Effector memory CD4-positive, alpha-beta T cell (primary cell): ENCODE measurements at places on chromosomes 4 and X.

DNA sequence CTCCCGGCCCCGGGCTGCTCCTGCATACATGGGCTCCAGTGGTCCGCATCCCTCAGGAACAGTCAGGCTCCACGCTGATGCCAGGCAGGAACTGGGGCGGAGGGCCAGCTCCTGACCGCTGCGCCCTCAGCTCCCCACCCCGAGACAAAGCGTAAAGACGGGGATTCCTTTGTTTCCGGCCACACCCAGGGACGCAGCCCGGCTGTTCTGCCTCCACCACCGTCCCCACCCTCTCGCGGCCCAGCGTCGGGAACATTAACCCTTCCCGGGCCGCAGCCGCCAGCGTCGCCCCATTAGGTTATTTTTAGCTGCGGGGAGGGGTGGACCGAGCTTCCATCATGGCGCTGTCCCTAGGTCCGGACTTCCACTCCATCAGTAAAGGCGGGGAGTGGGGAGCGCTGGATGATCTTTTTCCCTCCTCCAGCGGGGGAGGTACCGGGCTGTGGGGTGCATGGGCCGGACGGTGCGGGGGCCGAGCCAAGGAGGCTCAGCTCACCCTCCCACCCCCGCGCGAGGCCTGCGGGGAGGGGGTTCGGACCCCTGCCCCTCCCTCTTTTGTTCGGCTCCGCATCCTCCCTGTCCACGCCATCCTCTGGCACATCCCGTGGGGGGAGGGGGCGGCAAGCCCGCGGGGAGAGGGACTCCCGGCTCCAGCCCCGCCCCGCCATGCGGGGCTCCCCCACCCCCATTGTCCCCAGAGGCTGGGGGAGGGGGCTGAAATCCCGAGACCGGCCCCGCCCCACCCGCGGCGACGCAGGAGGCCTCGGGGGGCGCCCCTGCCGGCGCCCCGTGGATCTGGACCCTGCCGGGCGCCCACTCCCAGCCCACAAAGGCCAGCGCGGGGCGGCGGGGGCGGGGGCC, 5.3 kb downstream of the CRMP1 start:
- DNase-seq: no peak

GRCh38 chr4:48710446-48711209, 69.5 kb downstream of the FRYL start:
- no peak for DNase-seq

DNA sequence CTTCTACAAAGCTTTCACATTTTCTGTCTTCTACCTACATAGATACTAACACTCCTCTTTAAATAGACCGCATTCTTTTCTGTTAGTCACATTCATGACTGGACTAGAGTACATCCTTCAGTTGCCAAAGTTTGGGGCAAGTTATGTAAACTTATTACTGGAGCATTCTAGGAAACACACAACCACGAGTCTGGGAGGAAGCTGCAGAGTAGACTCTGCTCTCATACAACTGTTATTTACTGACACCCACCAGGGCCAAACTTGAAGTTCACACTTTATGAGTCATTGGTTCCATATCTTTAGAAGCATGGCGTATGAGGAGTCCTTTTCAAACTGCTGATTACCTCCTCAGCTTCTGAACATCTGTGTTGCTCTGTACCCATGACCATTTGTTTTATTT, 87.0 kb downstream of the RNF150 start:
- DNase-seq: no peak

DNA sequence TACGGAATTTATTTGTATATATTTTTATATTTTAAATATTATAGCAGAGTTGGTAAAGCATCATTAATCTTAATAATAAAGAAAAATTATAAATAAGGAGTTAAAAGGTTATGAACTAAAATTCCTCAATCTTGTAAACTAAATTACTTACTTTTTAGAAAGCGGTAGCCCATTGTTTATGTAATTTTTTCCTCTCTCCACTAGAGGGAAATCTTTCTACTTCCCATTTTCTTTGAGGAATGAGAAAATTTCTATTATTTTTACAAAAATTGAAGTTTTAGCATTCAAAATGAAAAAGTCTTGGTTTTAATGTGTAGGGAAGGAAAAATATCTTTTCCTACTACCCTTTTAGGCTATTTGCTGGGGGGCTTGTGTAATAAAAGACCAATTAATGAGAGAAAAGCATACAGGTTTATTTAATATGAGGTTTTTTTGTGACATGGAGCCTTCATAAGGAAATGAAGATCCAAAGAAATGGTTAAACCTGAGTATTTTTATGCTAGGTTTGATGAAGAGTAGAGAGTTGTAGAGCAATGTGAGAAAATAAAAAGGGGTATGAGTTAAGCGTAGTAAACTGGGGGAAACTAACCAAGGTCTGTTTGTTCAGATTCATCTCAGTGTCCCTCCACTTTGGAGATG, 68.7 kb upstream of the ADAD1 start:
- DNase-seq: no peak

DNA sequence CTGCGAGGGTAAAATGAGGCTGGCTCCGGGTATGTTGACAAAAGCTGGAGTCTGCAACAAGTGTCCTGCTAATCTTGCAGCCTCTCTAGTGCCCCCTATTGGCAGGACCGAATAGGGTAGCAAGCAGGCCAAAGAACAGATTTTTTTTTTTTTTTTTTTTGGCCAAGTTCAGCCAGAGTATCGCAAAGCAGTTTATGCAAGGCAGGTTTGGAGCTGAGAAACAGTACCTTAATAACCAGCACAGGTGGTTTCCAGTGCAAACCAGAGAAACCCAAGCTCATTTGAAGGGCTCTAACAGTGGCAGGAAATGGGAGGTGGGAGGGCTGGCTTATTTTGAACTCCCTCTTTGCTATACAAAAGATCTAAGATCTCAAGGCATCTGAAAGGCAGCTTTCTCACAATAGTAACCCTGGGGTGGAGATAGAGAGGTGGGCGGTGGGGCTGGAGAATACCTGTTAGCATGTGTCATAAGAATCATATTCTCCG, 38.2 kb upstream of the OCIAD2 start:
- no peak for DNase-seq

GRCh38 chr4:142416711-142417275, 429.3 kb downstream of the INPP4B start:
- no peak for DNase-seq

- DNase-seq: no peak
These were observed 451.1 kb downstream of the PPARGC1A start for GRCh38 chr4:23438764-23439163.

DNA sequence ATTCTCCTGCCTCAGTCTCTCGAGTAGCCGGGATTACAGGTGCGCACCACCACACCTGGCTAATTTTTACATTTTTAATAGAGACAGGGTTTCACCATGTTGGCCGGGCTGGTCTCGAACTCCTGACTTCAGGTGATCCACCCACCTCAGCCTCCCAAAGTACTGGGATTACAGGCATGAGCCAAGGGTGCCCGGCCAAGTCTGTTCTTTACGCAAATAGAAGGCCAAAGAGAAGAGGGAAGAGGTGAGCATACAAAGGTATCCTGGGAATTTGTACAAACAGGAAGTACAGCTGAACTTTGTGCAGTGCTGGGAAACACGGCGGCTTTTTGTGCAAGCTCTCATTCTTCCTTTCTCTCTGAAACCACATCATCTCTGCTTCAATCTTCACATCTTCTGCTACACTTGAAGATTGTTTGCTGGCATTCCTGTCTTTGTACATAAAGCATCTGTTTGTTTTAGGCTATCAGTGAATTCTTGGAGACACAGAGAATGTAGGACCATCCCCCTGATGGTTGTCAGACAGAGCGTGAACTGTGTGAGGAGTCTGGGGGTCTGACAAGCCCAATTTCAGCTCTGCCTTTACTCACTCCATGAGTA, 71.9 kb upstream of the PRSS48 start:
- DNase-seq: no peak

DNA sequence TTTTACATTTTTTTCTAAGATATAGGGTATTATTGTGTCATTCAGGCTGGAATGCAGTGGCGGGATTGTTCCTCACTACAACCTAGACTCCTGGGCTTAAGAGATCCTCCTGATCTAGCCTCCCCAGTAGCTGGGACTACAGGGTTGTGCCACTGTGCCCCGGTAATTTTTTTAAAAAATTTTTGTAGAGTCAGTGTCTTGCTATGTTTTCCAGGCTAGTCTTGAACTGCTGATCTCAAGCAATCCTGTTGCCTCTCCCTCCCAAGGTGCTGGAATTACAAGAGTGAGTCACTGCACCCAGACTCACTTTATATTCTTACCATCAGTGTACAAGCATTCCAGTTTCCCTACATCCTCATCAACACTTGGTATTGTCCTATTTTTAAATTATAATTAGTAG, 156.4 kb upstream of the GYPA start:
- no peak for DNase-seq

GRCh38 chrX:72100824-72101351, 30.8 kb downstream of the RTL5 start:
- DNase-seq: peak; percentile 70

DNA sequence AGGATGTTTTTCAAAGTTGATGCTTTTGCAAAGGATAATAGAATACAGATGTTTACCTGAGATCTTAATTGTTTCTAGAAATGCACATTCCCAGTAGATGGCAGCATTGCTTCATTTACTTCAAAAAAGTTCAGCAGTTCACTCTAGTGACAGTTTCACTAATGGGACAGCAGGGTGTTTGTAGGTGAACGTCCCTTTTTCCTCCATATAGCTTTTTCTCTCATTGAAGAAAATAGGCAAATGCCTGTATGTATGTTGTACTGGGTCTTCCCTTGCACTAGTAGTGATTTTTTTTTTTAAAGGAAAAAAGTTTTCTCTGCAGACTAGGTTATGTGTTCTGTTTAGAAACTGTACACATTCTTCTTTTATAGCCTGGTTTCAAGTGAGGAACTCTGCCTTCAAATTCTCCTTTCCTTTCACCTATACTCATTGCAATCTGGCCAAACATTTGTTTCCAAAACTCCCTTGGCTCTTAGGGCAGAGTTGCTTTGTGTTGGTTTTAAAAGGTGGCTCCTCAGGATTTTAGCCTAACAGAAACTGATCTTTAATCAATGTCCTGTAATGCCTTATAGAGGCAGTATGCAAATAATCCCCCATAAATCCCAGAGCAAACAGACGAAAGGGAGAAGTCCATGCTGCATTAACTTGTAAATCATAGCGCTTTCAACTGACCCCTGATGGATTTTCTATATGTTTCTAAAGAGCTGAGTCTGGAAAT, 86.3 kb downstream of the EGF start:
- peak; percentile 9 for DNase-seq

DNA sequence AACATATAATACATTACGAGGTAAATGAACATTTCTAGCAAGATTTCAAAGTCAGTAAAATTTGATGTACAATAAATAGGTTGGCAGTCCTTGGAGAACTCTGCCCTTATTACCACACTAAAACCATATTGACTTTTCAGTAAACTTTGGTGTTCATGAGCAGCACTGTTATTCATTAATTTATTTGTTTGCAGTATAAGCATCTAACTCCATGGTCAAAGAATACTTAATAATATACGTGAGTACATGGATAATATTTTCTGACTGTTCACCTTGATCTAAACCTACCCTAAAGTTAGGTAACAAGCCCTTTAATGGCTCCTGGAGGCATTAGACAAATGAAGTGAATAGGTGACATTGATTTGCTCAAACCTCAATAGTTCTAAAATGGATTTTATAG, 817.2 kb upstream of the FTHL17 start:
- no peak for DNase-seq

DNA sequence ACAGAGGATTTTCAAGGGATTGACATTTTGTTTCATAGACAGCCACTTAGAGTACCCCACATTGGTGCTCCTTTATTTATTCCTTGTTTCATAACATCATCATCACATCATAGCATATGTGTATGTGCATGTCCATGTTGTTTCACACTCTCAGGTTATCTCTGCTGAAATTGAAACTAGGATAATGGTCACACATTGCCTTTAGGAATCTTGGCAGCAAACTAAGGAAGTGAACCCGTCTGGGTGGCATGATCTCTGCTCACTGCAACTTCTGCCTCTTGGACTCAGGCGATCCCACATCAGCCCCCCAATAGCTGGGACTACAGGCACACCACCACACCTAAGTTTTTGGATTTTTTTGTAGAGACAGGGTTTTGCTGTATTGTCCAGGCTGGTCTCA, 234.2 kb upstream of the ANKRD50 start:
- no peak for DNase-seq
